ENCODE measurements at places on chromosomes 6 and 20. TPM values are rescaled to one million over a fixed set of nuclear protein-coding genes. Genes with fewer than 3 reads are reported as not detected.

OR2H2 gene
- not detected for total RNA-seq

EFCAB8 gene
- 0.52 TPM for total RNA-seq

SLC22A2 gene
- not detected for total RNA-seq

RIPPLY2 gene
- total RNA-seq, result not detected

GRCh38 chr20:8018958-8019245, 659 bp downstream of the TMX4 start:
- DNase-seq, result no peak

GRCh38 chr6:131048459-131048858, 14.6 kb downstream of the EPB41L2 start:
- DNase-seq, result no peak

Measured in activated naive CD4-positive, alpha-beta T cell treated with anti-CD3 and anti-CD28 coated beads, Interleukin-2, amount 50 U/mL, for 72 hours (primary cell).